ENCODE measurements at places on chromosomes 3 and 15.

GRCh38 chr3:129226374-129226773, 23.0 kb upstream of the COPG1 start:
- DNase-seq, result peak; percentile 9

- DNase-seq, result no peak
Measured at GRCh38 chr3:116264546-116265319, 180.6 kb downstream of the LSAMP start.

GRCh38 chr3:5666455-5666854, 478.9 kb downstream of the EDEM1 start:
- DNase-seq, result no peak

DNA sequence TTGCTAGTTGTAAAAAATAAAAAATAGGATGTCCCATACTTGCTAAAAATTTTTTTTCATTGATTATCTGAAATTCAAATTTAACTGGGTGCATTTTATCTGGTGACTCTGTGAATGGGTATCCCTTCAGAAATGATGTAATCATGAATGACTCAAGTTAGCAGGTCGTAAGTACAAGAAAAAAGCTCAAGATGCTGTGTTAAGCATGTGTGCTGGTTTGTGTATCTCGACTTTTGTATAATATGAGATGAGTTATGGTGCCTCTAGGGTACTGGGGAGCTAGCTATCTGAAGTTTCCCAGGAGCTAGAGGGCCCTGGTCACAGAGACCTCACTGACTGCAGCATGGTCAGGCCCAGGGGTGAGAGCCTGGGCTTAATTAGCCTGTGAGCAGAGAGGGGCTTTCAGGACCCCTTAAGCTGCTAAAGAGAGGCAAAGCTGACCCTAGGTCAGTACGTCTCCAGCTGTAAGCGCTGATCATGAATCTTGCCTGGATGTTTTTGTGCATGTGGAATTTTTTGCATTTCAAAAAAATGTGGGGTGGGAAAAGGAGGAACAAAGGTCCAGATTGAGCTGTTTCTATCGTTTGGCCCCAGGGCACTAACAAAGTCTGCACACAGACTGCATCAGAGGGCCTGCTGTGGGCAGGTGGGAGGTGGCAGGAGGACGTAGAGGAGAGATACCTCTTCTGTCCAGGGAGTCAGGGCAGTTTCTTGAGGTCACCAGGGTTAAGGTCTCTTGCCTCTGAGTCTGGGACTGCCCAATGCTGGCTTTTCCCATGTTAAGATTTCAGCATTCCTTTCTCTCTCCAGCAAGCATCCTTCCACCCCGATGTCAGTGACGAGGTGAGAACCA, 233.2 kb upstream of the TPM1 start:
- no peak for DNase-seq

DNA sequence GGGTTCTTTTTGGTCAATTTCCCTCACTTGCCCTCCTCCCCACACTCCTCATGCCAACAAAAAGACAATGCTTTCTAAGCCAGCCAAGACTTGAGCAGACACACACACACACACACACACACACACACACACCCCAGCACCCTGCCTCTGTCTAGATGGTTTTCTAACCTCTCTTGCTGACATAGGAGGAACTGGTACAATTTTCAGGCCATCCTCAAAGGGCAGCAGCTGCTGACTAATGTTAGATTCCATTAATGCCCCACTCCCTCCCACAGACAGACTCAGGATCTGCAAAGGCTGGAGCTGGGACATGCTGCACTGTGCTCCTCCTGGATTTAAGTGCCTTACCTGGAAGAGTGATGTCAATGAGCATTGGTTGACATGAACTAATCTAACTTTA, 438.4 kb downstream of the OCA2 start:
- no peak for DNase-seq

DNA sequence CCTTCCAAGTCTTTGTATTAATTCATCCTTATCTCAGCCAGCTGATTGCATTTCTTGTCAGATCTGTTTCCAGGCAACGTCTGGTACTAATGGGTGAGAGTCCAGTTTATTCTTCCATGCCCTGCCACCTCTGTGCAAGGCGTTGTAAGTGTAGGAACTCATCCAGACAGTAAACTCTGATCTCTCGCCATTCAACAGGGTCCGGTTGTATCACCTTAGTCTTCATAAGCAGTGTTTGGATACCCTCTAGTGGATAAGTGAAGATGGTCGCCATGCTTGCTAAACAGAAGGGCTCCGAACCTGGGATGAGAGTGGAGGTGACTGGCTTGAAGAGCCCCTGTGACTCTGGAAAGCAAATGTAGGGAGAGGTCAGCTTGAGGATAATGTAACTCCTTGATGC, 51.6 kb upstream of the CMTM7 start:
- DNase-seq, result no peak

DNA sequence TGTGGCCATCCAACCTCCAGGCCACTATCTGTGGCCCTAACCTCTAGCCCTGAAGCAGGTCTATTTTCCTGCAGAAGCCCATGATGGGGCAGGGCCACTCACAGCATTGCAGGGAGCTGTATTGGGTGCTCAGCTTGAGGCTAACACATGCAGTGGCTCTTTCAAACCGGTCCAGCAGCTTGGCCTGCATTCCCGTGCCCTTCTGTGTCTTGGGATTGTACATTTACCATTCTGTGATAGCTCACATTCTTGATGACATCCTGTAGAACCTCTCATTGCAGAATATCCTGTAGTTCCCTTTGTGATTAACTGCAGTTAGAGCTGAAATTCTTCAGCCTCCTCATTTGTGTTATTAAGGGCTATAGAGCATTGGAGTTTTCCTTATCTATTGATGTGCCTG, 60.8 kb upstream of the ANKRD34C start:
- DNase-seq, result no peak

GRCh38 chr3:32442766-32443165, 51.1 kb downstream of the CMTM7 start:
- no peak for DNase-seq

DNA sequence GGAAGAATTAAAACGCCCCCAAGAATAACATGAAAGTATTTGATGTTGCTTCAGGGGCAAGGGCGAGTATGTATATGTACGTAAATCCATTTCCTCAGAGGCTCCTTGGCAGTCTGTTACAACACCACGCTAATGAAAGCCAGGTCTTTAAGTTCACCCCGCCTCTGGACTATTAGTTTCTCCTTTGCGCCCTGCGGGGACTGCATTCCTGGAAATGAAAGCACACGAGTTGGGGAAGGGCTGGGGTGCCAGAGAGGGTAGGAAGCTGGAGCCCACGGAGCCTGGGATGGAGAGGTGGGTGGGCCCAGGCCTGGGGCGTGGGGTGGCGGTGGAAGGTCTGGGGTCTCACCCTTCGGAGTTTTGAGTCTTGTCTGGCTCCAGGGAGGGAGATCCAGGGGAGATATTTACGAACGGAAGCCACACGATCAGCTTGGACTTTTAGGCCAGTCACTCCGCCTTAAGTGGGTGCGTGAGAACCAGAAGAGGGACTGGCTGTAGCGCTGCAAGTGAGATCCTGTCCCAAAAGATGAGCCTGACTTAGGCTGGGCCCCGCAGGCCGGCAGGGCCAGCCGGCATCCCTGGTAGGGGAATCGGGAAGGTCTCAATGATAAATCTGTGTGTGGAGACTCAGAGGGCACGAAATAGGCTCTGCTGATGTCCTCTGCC, 1.6 kb upstream of the PLCL2 start:
- no peak for DNase-seq
